ENCODE measurements at places on chromosomes 2 and 18.

- DNase-seq = peak; percentile 42
Observed at GRCh38 chr2:24920098-24920808, at the start of gene ADCY3. TSS of gene ADCY3 (minus strand) at chr2:24920237. CDS start at chr2:24918987, 1,250 bp downstream.

GRCh38 chr2:218882866-218883366 is 2.3 kb downstream of the WNT10A start:
- DNase-seq = peak; percentile 92

- peak; percentile 11 for DNase-seq
Observed at GRCh38 chr2:40101131-40101575, 322.1 kb upstream of the THUMPD2 start.

DNA sequence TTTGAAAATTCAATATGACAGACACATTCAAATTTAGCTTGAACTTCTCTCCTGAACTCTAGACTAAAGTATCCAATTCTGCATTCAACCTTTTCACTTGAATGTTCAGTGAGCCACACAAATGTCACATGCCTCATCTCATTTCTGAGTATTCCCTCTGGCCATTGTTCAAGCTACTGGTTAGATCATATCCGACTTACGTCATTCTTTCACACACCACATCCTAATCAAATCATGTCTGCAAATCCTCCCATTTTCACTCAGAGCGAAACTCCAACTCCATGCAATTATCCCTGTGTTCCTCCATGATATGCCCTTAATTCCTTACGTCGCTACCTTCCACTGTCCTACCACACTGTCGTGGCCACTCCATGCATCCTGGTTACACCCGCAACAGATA is 425.1 kb downstream of the CBLN2 start:
- DNase-seq = peak; percentile 21

- no peak for DNase-seq
Observed at GRCh38 chr2:99088017-99088416, 53.5 kb upstream of the C2orf15 start.

Data from epithelial cell of esophagus (primary cell).